Kidney (tissue), 22 donors: ENCODE measurements at places on chromosomes 7 and 10. TPM values are rescaled to one million over a fixed set of nuclear protein-coding genes. Genes with fewer than 3 reads are reported as not detected.

DNA sequence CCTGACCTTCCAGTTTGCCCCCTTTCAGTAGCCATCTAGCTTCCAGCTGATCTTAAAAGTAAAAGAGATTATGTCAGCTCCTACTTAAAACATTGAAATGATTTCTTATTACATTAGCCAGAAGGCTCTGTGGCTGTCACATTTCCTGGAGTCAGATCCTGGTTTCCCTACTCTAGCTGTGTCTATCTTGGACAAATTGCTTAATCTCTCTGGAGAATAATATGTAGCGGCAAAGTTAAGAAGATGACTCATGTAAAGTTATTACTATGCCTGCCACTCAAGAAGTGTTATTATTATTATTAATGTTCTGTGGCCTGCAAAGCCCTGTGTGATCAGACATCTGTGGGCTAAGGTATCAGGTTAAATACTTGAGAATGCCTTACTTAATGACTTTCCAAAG is 107.2 kb downstream of the RUNDC3B start:
- no peak for DNase-seq

DNA sequence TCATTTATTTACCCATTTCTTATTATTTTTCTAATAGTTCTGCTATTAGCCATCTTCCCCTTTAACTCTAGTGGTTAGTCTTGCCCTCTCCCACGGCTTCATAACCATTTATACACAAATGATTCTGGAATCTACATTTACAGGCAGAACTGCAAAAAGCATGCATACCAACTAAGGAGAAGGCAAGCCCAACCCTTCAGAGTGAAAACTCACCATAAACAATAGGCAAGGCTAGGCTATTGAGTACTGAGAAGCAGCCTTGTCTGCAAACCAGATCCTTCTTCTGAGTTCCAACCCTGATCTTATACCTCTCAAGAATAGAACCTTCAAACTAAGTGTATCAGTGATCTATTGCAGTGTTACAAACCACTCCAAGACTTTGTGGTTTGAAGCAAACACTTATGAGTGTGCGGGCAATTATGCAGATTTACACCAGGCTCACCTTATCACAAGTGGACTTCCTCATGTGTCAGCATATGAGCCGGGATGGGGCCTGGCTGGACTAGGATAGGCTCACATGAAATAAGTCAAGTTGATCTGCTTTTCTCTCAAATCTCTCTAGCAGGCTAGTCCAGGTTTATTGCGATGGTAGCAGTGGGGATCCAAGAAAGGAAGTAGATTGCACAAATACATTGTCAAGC is 896.9 kb upstream of the PHF14 start:
- DNase-seq: no peak

GRCh38 chr10:71646037-71646436 is 73.5 kb downstream of the C10orf105 start:
- DNase-seq: no peak

The CDNF gene
- polyA plus RNA-seq: 2.3 TPM

The ESYT2 gene
- 19.4 TPM for polyA plus RNA-seq

The MAGI2 gene
- 4.4 TPM for polyA plus RNA-seq

The SDK1 gene
- 2.0 TPM for polyA plus RNA-seq
